Activated CD4-positive, alpha-beta T cell treated with anti-CD3 and anti-CD28 coated beads for 36 hours (primary cell): ENCODE measurements at places on chromosomes 5 and 9. TPM values are rescaled to one million over a fixed set of nuclear protein-coding genes. Genes with fewer than 3 reads are reported as not detected.

Gene LEAP2
- 2.5 TPM for total RNA-seq

DNA sequence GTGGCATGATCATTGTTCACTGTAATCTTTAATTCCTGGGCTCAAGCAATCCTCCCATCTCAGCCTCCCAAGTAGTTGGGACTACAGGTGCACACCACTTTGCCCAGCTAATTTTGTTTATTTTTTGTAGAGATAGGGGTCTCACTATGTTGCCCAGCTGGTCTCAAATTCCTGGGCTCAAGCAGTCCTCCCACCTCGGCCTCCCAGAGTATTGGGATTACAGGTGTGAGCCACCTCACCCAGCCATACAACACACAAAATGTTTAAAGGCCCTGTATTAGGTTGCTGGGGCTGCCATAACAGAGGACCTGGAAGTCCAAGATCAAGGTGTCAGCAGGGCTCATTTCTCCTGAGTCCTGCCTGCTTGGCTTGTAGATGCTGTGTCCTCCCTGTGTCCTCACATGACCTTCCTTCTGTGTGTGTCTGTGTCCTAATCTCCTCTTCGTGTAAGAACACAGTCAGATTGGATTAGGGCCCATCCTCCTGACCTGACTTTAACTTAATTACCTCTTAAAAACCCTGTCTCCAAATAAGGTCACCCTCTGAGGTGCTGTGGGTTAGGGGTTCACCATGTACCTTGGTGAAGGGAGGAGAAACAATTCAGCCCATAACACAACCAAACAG is 5.4 kb downstream of the UBE2QL1 start:
- peaks cover 10% of the 10 kb centered on the region for H3K4me1 ChIP-seq
- no peak for DNase-seq
- H3K4me3 ChIP-seq = no peak overlapping the region
- H3K36me3 ChIP-seq = no peaks in the 10 kb centered on the region
- no peak overlapping the region for H3K27ac ChIP-seq

GRCh38 chr9:132061526-132061925 is 18.1 kb downstream of the MED27 start:
- H3K36me3 ChIP-seq = peaks cover 41% of the 10 kb centered on the region
- H3K4me1 ChIP-seq = peaks cover 6% of the 10 kb centered on the region
- no peak for DNase-seq
- no peak overlapping the region for H3K4me3 ChIP-seq
- no peaks in the 10 kb centered on the region for H3K27me3 ChIP-seq

DNA sequence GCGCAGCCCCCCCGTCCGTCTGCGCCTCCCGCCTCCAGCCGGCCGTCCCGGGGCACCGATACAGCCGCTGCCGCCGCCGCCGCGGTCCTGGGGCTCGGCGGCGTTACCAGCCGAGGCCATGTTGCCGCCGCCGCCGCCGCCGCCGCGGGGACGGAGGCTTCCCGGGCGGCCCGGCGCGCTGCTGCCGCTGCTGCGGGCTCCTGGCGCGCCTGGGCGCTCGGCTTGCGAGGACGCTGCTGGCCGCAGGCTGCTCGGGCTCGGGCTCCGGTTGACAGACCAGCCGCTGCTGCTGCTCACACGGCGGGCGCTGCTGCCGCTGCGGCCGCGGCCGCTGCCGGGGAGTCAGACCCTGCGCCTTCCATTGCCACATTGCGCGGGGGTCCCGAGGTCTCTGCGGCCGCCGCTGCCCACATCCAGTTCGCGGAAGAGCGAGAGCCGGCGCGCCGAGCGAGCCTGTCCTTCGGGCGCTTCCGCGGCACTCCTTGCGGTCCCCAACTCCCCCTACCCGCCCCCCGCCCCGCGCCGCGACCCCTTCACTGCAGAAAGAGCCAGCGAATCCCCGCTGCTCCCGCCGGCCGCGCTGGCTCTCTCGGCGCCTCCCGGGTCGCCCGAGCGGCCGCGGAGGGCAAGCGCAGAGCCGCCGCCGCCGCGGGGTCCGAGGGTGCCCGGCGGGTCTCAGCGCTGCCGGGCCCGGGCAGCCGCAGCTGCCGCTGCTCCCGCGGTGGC is 8.4 kb downstream of the PTCH1 start:
- H3K27ac ChIP-seq = no peak overlapping the region
- peak; percentile 45 for DNase-seq
- peak overlapping the region; percentile 100 for H3K4me3 ChIP-seq
- H3K27me3 ChIP-seq = peaks cover 16% of the 10 kb centered on the region
